ENCODE measurements at places on chromosomes 6 and 20.

DNA sequence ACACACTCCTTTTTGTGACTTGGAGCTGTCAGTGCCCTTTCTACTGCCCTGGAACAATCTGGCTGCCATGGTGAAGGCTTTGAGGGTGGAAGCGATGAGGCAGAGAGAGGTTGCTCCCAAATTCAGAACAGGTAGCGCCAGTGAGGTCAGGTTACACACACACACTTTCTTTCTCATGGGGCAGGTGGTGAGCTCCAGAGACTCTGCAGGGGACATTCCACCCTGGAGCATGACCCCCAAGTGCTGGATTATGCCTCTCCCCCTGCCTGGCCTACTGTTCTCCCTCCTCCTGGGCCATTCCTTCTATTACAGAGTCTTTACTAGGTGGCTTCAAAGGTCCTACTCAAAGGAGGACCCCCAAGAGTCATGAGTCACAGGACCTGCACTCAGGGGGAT is 98.0 kb downstream of the EYA2 start:
- DNase-seq, result no peak

- DNase-seq, result no peak
These were observed 32.4 kb upstream of the TPBG start for GRCh38 chr6:82331031-82331773.

DNA sequence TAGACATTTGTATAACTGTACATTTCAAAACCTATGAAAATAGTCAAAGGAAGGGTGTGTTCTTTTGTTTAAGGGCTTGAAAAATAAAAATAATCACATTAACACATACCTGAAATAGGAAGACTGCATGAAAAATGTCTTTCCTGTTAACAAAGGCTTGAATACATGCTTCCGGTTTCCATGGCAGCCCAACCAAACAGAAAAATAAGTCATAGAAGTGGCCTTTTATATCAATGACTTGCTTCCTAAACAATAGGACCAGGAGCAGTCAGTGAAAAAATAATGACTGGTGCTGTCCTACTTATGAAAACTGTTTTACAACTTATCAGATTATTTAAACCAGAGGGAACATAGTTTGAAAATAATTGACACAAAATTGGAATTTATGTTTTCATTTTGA is 412.6 kb upstream of the PLCB4 start:
- DNase-seq, result no peak

- DNase-seq, result no peak
These were observed 1.0 kb downstream of the SRXN1 start for GRCh38 chr20:651713-652614.

DNA sequence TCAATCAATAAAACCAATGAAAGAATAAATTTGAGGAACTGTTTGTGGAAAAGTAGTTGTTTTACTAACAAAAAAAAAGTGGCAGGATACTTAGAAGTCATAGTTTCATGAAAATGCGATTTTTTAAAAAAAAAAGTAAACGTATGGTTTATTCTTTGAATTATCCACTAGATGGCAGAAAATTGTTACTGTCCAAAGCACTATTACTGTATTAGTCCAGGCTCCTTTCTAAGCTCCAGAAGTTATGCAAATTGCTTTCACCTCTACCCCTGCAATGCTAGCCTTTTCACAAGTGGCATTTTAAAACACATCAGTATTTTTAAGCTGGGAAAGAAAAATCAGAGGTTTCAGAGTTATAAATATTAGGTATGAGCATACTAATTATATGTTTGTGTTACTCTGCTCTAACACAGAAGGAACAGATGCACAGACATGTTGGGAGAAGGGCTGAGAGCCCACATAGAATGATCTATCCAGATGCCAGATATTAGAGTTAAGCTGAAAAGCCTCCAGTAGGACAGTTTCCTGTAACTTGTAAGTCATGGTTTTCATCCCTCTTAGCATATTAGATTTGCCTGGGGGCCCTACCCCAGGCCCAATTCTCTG is 63.9 kb downstream of the FHL5 start:
- peak; percentile 12 for DNase-seq

GRCh38 chr6:2632368-2632767 is 118.4 kb downstream of the MYLK4 start:
- no peak for DNase-seq

- no peak for DNase-seq
These were observed 214.6 kb upstream of the PRDM1 start for GRCh38 chr6:105871542-105871941.

- peak; percentile 38 for DNase-seq
These were observed 11.3 kb downstream of the KDM1B start for GRCh38 chr6:18166312-18167036.

DNA sequence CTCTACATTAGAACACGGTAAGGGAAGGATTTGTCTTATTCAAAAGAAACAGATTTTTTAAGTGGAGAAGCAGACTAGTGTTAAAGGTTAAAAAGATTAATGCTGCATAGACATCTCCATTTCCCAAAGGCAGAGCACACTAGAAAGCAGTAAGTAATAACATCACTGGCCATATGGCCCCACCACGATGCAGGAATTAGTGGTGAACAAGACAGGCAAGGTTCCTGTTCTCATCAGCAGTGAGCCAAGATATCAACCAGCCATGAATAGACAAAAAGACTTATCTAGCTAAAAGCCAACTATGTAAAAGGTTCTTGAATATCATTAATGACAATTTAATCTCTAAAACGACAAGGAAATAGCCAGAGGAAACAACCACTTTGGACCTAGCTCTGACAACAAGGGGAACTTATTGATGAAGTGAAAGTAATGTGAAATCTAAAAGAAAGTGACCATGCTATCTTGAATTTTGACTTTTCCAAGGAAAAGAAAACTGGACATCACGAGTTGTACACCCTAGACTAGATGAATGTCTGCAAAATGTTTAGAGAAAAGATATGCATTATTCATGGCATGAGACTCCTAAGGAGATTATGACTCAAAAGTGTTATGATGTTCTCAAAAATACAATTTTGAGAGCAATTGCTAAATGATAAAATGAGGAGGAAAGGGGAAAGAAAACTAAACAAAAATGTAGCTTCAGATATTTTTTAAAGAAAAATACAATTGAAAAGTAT is 157.9 kb upstream of the STXBP5 start:
- no peak for DNase-seq

DNA sequence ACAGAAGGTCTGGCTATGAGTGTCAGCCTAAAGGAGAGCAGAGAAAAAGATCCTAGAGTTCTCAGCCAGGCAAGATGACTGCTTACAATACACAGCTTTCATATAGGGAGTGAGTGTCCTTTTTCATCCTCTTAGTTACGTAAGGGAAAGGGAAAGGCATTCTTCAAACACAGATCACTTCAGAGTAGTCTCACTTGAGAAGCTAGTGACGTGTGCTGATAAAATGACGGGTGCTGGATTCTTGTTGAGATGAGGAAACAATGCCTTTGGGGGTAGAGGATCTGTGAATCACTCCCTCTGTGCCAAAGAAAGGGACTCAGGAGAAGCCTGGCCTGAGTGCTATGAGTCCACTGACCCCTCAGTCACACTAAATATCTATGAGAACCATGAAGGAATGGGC is 117.3 kb downstream of the QRSL1 start:
- DNase-seq, result no peak

DNA sequence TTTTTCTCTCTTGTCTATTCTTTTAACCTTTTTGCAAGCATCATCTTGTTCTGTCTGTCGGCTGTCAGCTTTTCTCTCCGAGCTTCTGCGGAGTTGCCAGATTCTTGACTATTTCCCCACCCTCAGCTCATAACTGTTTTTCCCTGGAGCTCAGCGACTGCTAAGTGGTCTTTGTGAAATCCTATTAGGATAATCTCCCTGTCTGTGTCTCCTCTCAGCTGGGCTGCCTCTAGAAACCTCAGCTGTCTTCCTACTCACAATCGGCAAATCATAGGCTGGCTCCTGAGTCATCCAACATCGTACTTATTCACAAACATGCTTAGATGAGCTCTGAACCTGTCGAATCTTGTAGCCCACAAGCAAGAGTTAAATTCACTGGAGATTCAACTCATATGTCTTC is 332.3 kb downstream of the PTPRT start:
- no peak for DNase-seq

- DNase-seq, result no peak
These were observed 174.5 kb downstream of the LINC00237 start for GRCh38 chr20:20931632-20932031.

DNA sequence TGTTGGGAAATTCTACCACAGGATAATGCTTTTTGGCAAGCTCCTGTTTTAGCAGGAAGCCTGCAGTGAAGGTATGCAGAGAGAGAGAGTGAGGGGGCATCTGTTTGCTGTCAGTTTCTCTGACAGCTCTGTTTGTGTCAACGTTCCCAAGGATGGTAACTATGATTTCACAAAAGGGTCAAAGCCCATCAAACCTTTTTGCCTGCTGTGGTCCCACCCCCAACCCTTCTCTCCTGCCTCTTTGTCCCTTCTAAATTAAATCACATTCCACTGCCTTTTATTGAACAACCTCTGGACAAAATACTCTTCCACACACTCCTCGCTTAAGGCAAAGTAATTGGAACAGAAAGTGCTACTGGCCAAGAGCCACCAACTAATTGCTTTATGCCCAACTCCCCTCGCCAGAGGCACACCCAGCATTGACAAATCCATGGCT is 128.3 kb downstream of the TSHZ2 start:
- no peak for DNase-seq

DNA sequence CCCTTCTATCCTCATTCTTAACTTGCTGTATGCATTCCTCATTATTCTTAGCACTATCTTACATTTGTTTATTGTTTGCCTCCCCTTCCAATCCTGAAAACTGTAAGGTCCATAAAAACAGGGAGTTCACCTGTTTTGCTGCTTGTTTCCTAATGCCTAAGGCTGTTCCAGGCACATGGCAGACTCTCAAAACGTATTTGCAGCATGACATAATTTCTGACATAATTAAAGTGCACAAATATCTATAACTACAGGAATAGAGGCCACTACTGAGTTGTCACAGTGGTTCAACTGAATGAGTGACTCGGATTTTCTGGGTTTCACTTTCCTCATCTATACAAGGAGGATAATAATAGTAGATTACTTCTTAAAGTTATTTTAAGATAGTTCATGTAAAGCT is 83.0 kb downstream of the HFE start:
- no peak for DNase-seq

DNA sequence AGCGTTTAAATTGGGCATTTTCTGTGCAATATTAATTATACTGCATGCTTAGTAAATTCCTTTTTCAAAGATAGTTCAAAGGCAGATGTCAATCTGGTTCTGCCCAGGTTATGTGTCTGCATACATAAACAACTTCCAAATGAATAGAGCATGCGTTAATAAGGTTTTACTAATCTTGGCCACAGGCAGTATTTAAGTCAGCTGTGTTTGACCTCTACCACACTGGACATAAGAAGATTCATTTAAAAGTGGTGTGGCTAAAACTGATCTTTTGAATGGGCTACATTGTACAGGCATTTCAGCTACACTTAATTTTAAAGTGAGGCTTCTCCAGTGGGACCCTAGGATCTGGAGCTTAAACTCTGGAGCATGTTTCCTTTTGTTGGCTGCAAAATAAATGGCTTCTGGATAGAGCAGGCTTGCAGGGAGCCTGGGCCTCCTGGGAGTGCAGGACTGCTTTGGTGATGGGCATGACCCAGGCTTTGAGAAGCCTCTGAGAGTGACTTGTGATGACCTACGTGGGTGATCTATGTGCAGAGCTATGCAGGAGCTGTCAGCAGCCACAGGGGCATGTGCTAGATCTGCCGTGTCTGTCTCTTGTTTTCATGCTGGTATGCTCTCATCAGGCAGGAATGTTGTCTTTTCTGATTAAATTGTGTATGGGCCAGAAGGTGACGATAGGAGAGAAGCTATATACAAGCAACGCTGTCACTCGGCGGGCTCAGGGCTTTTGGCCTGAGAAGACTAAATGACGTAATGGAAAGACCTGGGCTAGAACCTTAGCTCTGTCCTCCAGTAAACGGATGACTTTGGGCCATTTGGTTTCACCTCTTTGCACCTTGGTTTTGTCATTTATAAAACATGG is 331.2 kb downstream of the QKI start:
- peak; percentile 97 for DNase-seq

DNA sequence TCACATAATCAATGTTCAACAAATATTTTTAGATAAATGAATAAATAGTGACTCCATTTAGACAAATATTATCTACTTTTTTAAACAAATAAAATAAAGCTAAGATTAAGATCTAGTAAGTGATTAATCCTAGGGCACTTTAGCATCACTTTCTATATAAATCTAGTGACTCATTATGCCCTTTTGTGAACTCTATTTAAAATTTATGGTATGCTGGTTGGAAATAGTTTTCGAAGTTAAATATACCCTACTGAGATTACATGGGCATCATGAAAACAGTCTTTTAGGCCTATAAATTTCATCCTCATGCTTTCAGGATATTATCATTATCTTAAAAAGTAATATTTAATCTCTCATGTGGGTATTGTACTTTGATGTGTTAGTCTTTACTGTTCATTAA is 140.4 kb upstream of the UFL1 start:
- DNase-seq, result no peak

GRCh38 chr6:79138146-79138545 is 60.1 kb upstream of the PHIP start:
- no peak for DNase-seq

DNA sequence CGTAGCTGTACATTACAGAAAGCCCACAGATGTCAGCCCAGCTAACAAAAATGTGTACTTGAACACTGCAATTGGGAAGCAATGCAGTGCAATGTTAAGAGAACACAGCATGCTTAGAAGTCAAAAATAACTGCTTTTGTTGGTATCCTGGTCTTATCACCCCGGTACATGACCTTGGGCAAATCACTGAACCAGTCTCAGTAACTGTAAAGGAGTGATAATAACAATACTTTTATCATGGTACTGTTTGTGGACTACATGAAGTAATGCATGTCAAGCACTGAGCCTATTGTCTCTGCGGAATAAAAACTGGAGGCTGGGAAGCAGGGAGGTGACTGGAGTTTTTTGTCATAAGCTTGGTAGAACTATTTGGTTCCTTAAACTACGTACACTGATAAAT is 44.7 kb upstream of the SPDEF start:
- DNase-seq, result no peak

GRCh38 chr6:17289630-17290061 is 8.5 kb downstream of the RBM24 start:
- DNase-seq, result no peak

DNA sequence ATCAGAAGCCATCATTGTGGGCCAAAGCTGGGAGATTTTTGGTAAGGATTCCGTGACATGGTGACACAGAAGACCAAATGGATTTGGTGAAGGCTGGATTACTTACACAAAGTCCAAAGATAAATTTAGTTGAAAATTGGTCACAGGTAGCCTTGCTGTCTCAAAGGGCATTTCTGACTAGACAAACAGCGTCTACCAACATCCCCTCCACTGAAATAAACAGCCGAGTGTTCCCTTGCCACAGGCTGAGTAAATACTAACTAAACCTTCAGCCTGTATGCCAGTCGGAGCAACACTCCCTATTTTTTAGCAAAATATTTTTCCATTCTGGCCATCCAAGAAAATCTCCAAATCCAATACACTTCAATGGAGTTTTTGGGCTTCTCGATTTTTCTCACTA is 279.9 kb upstream of the CITED2 start:
- DNase-seq, result no peak

- no peak for DNase-seq
These were observed 23.4 kb upstream of the TRDN start for GRCh38 chr6:123659960-123660748.
